Right atrium auricular region (tissue), 2 donors: ENCODE measurements at places on chromosomes 4 and X.

DNA sequence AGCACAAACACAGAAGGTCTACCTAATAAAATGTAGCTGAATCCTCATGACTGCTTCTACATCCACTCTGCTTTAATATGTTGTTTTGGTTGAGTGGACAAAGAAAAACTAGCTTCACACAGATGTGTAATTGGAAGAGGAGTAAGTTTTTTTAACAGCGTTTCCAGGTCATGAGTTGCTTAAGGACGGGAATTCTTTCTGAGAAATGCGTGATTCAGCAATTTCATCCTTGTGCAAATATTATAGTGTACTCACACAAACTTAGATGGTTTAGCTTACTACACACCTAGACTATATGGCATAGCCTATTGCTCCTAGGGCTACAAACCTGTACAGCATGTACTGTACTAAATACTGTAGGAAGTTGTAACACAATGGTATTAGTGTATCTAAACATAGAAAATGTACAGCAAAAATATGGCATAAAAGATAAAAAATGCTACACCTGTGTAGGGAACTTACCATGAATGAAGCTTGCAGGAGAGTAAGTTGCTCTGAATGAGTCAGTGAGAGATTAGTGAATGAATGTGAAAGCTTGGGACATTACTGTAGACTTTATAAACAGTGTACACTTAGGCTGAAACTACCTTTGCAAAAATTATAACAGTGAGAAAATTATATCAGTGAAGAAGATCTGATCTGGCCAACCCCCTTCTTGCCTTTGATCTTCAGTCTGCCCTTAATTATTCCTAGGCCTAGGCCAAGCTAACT lies 70.8 kb upstream of the IL15 start:
- DNase-seq = no peak

DNA sequence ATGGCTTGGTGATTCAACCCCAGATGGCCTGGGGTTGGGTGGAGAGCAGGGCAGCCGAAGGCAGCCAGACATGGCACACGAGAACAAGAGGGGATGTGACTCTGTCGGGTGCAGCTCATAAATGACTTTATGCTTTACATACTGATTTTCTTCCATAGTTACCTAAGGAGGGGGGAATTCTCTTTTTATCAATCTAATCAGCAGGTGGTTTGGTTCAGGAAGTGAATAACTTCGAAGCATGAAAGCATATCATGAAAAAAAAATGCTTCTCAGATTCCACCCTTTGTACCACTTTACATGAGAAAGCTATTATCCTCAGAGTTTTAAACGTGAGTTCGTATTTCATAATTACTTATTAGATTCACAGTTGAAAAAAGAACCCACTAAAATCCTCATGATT lies 908.9 kb upstream of the LCORL start:
- DNase-seq = no peak

GRCh38 chr4:84338367-84338766 lies 160.7 kb downstream of the NKX6-1 start:
- no peak for DNase-seq

GRCh38 chrX:105017641-105018040 lies 202.9 kb downstream of the TEX13A start:
- no peak for DNase-seq
